ENCODE measurements at places on chromosomes 11 and 22. TPM values are rescaled to one million over a fixed set of nuclear protein-coding genes. Genes with fewer than 3 reads are reported as not detected.

GRCh38 chr22:48742556-48743343 is 1084.9 kb downstream of the BRD1 start:
- no peak for DNase-seq

DNA sequence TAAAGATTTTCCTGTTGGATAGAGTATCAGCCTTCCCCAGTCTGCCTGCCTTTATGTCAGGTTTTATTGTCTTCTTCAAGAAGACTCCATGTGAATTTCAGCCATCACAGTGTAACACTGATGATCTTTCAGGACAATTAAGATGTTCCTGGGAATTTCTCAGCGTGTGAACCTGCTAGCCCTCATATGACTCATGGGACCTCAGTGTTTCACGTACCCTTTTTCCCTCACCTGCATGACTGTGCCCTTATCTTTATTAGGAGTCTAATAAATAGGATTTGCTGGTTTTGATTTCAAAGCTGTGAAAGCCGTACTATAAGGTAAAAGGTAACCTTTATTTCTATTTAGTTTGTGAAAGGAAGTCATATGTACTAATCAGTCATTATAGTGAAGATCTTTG is 81.7 kb upstream of the MYO18B start:
- DNase-seq, result no peak

DNA sequence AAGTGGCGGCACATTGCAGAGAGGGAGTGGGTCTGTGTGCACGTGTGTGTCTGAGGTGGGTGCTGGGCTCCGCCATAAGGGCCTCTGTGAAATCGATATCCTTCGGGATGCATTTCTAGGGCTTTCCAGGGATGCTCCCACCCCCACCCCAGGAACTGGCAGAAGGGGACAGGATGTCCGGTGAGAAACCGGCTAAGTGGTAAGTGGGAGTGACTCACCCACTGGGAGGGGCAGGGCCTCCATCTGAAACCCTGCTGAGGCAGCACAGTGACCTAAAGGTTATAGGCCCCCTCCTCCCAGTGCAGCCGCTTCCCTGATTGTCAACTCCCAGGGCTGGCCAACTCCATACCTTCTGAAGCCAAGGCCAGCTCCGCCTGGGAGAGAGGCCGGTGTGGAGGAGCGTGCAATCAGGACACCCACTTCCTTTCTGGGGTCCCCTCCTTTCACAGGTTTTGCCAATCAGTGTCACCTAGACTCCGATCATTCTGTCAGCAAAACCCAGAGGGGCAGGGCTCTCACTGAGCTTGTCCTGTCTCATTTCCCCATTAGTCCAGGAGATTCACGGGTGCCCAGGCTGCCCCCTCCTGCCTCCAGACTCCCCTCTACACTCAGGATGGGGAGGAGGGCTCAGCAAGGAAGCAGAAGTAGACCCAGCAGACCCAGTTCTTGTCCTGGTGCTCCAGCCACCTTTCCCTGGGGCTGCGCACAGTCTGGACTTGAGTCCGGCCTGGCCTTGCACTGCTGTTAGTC is 44.5 kb downstream of the NECTIN1 start:
- peak; percentile 65 for DNase-seq

- DNase-seq, result no peak
These were observed 10.3 kb upstream of the IL2RB start for GRCh38 chr22:37160027-37160426.

GRCh38 chr22:29040385-29041275 is 21.0 kb downstream of the C22orf31 start:
- DNase-seq, result peak; percentile 83

- no peak for DNase-seq
These were observed 99.5 kb upstream of the API5 start for GRCh38 chr11:43212279-43212678.

DNA sequence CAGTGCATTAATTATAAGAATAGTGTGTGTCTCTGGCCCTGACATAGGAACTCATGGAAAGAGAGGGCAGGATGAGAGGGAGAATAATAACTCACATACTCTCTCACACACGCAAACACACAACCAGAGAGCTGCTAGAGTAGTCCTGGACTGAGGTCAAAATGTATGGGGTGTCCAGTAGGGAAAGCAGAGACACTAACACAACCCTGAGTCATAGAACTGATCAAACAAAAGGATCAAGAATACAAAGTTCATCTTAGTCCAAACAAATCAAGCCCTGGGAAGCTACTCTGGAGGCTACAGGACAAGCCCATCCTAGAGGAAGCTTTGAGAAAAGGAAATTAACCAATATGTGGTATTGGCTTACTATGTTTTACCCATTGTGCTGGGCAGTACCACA is 178.5 kb upstream of the GUCY1A2 start:
- no peak for DNase-seq

- no peak for DNase-seq
These were observed 70.9 kb downstream of the CCDC34 start for GRCh38 chr11:27291954-27292636.

GRCh38 chr11:122144752-122145151 is 28.7 kb upstream of the BLID start:
- no peak for DNase-seq

- no peak for DNase-seq
These were observed 497.5 kb downstream of the TBC1D22A start for GRCh38 chr22:47259990-47260389.

DNA sequence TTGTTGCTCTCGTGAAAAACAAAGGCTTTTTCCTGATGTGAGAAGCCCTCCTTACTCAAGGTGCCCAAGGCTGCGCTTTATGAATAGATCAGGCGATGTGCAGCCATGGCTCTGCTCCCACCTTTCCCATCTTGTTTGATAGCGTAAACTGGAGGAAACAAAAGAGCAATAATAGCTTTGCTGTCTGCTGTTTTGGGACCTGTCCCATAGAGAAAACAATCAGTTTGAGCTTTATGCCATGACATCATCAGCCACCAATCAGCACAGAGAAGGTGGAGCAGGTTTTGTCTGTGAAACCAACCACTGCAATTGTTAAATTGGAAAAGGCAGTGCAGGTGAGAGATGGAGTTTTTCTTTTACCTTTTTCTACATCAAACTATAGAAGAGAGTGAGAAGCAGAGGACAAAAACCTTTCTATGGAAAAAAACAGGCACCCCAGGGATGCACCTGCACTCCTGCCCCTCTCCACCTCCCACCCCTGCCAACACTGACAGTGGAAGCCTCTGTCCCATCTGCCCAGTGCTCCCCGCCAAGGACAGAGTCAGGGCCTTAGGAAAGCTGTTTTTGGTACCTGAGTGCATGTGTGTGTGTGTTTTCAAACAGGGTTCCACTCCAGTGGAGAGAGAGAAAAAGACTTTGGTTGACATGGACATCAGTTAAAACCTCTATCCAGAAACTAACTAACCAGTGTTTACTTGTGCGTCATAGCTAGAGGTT is 80.7 kb downstream of the MICAL3 start:
- peak; percentile 22 for DNase-seq

- no peak for DNase-seq
These were observed 146.8 kb downstream of the ENTHD1 start for GRCh38 chr22:39746600-39747262.

DNA sequence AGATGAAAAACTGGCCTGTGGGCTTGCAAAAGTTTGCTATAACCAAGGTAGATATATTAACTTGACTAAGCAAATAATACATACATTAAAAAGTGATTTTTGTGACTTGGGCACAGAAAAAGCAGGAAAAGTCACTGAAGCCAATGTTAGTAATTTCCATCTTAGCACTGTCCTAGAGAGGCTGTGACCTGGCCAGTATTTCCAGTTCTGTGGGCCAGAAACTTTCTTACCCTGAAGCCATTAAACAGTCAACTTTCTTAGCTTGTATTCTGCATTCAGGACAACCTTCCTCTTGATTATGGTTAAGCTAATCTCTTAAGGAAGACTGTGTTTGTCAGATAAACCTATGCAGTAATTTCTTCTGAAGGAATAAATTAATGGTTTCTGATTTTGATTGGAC is 22.3 kb upstream of the SLC36A4 start:
- no peak for DNase-seq

- no peak for DNase-seq
These were observed 60.6 kb upstream of the PRDM11 start for GRCh38 chr11:45085646-45086501.

- DNase-seq, result no peak
These were observed 151.1 kb downstream of the NCAM1 start for GRCh38 chr11:113112307-113112706.

GRCh38 chr11:1762537-1763302 is 1.0 kb downstream of the CTSD start:
- DNase-seq, result no peak

GRCh38 chr22:20741634-20742581 is 32.0 kb upstream of the SERPIND1 start:
- peak; percentile 34 for DNase-seq

DNA sequence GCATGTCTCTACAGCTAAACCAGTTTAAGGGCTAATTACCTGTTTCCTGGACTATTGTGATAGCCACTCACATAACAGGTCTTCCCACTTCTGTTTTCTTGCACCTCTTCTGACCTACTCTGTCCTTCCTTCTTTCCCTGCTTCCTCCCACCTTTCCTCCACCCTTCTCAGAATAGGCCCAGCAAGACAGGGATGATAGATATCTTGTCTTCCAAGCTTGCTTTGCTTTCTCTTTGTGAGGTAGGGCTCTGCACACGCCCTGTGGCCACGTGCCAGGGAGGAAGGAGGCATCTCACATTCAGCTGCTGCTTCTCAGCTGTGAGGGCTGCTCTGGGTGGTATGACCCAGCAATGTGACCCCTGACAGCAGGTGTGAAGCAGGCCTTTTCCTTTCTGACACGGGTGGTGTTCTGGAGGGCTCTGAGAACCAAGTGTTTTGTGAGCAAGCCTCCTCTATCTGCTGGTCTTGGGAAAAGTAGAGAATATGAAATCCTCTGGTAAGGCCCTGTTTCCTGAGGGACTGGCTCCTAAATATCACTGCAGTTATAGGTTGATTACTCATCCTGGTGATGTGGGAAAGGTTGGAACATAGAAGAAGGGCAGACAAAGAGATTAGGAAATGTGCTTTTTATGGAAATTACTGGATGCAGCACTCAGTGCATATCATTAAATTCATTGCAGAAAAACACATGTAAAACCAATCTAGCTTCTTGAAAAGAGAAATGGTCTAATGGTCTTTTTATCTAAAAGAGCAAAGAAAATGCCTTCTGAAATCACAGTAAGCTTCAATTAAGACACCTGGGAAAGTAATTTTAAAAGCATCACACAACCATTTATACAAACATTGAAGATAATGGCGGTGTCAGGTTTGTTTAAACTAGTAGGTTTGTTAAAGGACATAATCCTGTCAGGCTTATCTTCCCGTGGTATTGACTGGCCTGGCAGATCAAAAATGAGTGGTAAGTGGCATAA is 8.5 kb downstream of the AMOTL1 start:
- DNase-seq, result peak; percentile 24

DNA sequence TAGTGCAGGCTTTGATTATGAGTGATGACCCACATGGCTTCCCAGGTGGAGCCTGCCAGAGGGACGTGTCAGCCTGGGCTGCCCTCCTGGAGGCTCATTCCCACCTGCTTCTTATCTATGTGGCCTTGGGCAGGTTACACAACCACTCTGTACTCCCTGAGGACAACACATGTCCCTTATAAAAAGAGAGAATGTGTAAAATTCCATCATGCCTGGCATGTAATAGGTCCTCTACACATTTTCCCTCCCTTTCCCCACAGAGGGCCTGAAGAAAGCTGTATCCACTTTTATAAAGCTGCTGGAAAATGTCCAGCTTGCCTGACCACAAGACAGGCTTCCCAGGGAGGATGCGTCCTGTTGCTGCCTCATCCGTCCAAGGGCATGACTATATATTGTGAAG is 55.0 kb upstream of the VSTM5 start:
- no peak for DNase-seq

- peak; percentile 47 for DNase-seq
These were observed 54.1 kb downstream of the LIF start for GRCh38 chr22:30192427-30192826.

DNA sequence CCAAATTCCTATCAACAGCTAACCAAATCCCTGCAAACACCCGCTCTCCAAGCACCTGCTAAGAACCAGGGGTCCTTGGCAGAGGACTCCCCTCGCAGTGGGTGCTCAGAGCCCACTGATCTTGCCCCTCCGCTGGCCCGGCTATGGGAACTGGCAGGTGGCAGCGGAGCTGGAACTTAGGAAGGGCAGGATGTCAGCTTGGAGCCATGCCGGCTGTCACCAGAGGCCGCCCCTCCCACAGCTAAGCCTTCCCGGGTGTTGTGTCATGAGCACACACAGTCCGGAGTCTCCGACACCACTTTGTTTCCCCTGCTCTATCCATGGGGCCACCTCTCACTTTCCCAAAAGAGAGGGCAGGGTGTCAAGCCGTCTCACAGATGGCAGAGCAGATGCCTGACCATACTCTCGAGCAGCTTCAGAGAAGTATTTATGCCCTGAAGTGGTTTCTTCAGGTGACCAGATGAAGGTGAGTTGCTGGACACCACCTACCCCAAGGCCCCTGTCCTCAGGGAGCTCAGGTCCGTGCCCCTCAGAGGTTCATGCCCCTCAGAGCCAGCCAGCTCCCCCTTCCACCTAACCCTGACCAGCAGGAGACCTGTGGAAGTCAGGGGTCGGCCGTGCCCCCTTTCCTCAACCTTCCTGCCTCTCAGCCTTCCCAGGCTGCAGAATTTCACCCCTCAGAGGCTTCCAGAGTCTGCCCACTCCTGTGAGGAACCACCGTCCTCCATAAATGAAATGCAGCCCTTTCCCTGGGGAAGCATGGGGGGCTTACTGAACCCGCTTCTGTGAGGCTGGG is 545.7 kb upstream of the B3GAT1 start:
- DNase-seq, result no peak

DNA sequence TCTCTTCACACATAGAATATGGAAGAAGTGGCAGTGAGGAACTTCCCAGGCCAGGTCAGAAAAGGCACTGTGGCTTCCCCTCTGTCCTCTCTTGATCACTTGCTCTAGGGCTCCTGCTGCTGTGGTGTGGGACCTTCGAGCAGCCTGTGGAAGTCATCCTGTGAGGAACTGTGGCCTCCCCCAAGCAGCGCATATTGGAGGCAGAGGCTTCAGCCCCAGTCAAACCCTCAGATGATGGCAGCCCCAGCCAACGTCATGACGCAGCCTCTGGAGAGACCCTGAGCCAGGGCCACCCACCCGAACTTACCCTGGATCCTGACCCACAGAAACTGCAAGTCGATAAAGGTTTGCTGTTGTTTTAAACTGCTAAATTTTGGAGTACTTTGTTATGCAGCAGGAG is 444.9 kb downstream of the TBC1D22A start:
- no peak for DNase-seq

MMP7 gene
- polyA plus RNA-seq, result 0.65 TPM

POU2F3 gene
- 0.08 TPM for polyA plus RNA-seq

ADORA2A gene
- polyA plus RNA-seq, result 33.1 TPM

HEPACAM gene
- polyA plus RNA-seq, result 0.03 TPM

UCP3 gene
- 1.1 TPM for polyA plus RNA-seq

OR5AR1 gene
- polyA plus RNA-seq, result not detected

HMOX1 gene
- 77.4 TPM for polyA plus RNA-seq

TCN1 gene
- polyA plus RNA-seq, result not detected

CARD10 gene
- polyA plus RNA-seq, result 36.1 TPM

APOL5 gene
- polyA plus RNA-seq, result not detected

C11orf24 gene
- 40.4 TPM for polyA plus RNA-seq

MISFA gene
- 0.75 TPM for polyA plus RNA-seq

CTSW gene
- polyA plus RNA-seq, result not detected

GPHA2 gene
- polyA plus RNA-seq, result not detected

RASSF10 gene
- not detected for polyA plus RNA-seq

ST14 gene
- polyA plus RNA-seq, result 0.08 TPM

APLNR gene
- polyA plus RNA-seq, result 0.03 TPM

TMPRSS4 gene
- polyA plus RNA-seq, result not detected

Measured in endothelial cell of umbilical vein (primary cell).